ENCODE measurements at places on chromosomes 1 and 21.

DNA sequence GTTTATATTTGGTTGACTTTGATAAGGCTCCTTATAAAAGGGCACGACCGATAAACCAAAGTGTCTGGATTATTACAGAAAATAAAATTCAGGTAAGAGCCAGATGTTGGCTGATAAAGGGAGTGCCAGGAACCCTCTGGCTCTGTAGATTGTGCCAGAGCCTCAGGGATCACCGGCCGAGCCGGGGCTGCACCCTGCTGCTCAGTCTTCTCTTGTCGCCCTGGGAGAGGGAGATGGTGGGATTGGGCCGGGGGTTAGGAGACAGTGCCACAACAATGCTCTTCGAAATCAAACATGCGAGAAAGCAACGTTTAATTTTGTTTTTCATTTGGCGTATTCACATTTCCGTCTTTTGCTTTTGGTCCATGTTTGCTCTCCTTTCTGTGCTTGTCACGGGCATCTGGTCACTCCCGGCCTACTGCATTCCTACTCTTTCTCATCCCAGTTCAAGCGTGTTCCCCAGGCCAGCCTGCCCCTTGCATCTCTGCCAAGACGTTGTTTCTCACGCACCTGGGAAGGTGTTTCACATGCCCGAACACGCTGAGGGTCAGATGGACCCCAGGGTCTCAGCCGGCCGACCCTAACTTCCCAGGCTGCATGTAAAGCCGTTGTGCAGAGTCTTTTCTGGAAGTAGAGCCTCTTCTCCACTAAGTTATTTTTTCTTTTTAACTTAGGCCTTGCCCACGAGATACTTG lies 18.8 kb upstream of the C2CD2 start:
- no peak for DNase-seq

DNA sequence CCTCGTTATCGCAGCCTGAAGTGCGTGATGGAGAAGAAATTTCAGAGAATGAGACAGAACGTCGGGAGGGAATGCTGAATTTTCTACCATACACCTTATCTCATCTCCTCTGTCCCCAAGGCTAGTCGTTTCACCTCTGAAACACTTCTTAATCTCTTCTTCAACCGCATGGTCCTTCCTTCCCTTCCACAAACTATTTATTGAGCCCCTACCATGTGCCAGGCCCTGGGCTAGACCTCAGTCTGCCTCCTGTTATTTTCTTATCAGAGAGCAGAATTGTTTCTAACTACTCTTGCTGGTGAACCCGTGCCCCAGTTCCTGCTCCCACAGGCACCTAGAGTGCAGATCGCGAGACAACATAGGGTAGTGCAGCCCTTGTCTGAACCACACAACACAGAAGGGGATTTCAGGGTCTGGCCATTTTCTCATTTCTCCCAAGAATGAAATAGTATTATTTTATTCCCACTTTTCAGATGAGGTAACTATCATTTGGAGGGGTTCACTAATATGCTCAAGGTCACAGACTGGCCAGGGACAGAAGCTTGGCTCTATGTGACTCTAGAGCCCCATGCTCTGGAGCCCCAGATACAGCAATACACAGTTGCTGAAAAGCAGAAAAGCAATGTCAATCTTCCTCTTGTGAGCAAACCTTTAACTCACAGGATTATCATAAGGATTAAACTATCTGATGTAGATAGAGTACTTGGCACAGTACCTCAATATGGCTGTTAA lies 598 bp upstream of the ADIPOR1 start:
- no peak for DNase-seq

DNA sequence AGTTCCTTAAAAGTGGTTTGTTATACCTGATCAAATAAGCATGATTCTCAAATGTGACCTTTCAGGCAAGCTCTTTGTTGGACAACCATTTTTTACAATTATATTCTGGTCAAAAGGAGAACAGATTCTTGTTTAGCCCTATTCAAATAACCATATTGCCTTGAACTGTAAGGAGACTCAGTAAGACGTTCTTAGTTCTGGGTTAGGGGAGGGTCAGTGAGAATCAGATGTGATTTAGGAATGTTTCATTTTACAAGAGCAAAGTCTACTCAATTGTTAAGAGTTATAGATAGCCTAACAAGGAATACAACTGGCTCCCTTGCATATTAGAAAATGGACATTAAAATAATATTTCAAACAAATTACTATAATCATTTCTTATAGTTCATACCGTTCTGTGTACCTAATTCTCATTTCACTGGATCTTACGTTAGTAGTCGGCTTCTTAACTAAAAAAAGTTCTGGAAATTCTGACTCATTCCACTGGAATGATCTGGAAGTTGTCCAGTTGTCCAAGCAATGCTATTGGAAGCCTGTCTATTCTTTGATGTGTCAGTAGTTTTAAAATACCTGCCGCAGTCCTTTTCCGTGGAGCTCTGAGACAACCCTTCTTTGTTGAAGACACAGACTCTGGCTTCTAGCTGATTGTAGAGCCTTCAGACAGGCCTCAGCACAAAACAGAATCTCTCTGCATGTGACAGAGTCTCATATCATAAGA lies 88.8 kb downstream of the MAST2 start:
- DNase-seq = no peak

GRCh38 chr1:5920201-5920600 lies 72.0 kb downstream of the NPHP4 start:
- DNase-seq = no peak

- no peak for DNase-seq
Measured at GRCh38 chr1:228013935-228014930, 7.4 kb downstream of the WNT3A start.

DNA sequence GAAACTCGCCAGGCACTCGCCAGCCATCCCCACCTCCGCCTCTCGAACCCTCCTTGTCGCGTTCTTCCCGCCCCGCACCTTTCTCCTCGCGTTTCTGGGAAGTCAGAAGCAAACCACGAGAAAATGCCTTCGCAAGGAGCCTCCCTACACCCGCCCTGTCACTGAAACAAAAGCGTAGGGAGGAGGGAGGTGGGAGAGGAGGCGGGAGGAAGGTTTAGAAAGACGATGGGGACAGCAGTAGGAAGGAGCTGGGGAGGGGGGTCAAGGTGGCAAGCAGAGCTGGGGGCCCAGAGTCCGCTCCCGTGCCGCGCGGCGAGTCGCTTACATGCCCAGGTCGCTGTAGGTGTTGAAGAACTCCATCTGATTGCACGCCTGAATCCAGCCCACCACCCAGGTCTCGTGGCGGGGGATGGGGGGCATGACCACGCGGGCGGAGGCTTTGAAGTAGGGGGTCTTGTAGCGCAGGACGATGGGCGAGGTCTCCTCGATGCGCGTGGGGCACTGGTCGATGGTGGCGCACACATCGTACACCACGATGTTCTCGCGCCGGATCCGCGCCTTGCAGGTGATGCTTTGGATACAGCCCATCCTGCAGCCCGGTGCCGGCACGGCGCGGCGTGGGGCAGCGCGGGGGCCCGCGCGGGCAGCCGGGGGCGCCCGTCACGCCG lies 1.0 kb downstream of the FAM78B start:
- no peak for DNase-seq

- no peak for DNase-seq
Measured at GRCh38 chr1:229283183-229283611, 12.3 kb downstream of the RAB4A start.

DNA sequence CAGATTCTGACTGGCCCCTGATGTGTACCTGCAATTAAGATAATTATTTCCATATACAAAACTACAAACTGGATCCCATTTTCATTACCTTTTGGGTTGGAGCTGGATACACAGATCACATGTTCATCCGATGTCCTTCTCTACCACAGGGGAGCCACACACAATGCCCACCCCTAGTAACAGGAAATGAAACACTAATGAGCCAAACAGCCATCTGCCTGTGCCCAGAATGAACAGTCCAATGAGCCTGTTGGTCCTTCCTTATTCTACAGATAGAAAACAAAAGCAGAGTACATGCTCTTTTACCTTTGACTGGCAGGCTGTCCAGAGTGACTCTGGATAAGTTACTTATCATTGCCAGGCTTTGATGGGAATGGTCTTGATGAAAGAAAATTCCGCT lies 68.6 kb downstream of the SIPA1L2 start:
- no peak for DNase-seq

DNA sequence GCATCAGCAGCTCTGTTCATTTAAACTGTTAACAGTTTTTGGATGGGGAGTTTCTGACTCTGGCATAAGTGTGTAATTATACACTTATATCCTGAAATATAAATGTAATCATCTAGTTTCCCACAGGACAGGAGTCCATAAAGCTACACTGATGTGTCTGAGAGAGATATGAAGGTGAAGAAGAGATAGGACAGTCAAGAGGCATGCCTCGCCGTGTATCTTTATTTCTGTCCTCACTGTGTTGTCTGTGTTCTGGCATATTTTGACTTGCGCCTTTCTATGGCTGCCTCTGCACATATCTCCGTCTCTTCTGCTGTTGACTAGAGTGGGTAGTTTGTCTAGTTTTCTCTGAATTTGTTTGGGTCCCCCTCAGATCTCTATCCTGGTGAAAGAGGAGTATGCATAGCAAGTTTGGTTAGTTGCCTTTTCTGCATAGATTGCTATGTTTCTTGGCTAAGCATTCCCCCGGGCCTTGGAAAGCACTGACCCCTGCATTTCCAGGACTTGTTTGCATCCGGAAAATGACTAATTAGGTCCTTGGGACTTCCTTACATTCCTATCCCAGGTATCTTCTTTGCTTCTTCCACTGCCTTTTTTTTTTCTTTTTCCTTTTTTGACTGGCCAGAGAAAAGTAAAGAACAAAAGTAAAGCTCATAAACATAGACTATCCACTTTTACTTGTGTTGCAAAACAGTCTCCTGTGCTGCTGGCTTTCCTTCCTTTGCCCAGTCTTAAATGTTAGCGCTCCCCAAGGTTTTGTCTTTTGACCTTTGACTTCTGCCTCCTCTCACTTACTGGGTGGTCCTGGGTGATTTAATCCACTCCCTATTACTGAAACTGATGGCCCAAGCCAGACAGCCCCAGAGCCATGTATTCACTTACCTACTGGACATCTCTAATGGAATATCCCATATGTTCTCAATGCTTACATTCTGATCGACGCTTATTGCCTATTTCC lies 27.6 kb upstream of the CNN3 start:
- DNase-seq = no peak

GRCh38 chr21:37087188-37087587 lies 14.1 kb downstream of the TTC3 start:
- DNase-seq = no peak

- DNase-seq = no peak
Measured at GRCh38 chr1:43304314-43304681, 3.5 kb downstream of the TIE1 start.

GRCh38 chr1:68173936-68174737 lies 58.2 kb downstream of the WLS start:
- no peak for DNase-seq

DNA sequence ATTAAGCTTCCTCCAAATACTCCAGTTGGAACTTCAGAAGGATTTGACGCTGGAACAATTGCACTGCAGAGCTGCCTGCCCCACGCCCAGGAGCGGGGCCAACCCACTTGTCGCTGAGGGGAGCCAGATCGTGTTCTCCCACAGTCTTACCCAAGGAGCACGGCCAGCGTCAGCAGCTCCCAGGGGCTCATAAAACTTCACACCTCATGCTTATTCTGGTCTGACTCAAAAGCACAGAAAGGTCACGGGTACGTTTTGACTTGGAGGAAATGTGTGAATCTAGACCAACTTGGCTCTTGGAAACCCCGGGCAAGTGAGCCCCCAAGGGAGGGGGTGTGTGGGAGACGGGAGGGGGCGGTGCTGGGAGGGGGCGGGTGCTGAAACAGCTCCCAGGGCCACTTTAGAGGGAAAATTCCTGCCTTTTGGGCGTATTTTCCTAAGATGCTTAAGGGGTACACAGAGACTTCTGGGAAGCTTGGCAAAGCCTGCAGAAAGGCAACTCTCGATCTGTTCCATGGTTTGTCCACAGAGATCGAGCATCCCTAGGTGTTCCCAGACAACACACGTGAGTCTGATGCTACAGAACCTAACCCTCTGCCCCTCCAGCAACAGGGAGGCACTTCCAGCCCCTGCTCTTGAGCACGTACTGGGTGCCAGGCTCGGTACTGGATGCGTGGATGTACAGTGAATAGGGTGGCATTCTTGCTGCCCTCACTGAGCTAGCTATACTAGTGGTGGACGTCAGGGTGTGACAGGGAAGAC lies 98.9 kb downstream of the DHRS3 start:
- no peak for DNase-seq

GRCh38 chr1:73901738-73902137 lies 296.2 kb downstream of the LRRIQ3 start:
- no peak for DNase-seq

DNA sequence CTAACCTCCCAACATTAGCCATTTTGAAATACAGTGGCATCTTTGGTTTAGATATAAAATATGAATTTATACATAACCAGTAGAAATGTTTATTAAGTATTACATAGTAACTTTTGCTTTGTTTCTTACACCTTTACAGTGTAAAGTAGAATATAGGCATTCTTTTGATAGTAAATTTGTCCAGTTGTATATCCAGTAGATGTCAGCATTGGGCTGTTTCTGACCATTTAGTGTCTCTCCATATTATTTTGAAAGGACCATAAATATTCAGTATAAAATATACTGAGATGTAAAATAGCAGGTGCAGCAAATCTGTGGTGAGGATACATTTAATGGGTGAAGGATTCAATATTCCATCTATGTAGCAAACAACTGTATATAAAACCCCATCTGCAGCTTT lies 115.8 kb upstream of the ZRANB2 start:
- DNase-seq = no peak

GRCh38 chr1:100875228-100875627 lies 19.4 kb downstream of the EXTL2 start:
- no peak for DNase-seq

GRCh38 chr1:221776495-221777301 lies 34.8 kb upstream of the DUSP10 start:
- DNase-seq = no peak

GRCh38 chr1:113811156-113811887 lies 954 bp downstream of the RSBN1 start:
- DNase-seq = no peak

- no peak for DNase-seq
Measured at GRCh38 chr1:175524003-175524402, 219.4 kb downstream of the TNR start.

DNA sequence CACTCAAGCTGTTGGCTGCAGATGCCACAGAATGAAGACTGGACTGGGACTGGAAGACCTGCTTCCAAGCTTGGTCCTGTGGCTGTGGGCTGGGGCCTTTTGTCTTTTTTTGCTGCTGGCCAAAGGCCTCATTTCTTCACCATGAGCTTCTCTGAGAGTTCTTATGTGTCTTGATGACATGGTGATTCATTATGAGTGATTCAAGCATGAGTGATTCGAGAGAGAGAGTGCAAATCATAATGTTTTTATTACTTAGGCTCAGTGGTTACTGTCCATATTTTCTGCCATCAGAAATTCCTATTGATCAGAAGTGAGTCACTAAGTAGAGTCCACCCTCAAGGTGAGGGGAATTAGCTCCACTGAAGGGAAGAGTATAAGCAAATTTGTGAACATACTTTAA lies 94.0 kb downstream of the PCP4 start:
- DNase-seq = no peak
